ENCODE measurements at places on chromosomes 1 and 21. TPM values are rescaled to one million over a fixed set of nuclear protein-coding genes. Genes with fewer than 3 reads are reported as not detected.

Gene OR2L13
- not detected for total RNA-seq

Gene PLA2G2A
- total RNA-seq: not detected

Gene MAP10
- total RNA-seq: 2.5 TPM

DNA sequence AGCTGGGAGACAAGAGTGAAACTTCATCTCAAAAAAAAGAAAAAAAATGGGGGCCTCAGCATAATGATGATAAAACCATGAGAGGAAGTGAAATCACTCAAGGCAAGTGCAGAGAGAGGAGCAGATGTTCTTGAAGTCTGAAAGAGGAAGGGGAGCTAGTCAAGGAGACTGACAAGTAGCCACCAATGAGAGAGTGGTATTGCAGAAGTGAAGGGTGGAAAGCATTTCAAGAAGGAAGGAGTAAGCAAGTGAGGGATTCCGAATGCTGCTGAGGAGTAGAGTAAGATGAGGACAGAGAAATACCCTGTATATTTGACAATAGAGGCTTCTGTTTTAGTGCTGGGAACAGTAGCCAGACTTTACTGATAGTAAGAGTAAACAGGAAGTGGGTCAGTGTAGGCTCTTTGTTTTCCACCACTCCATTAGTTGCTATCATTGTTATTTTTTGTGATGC lies 2.9 kb downstream of the TATDN3 start:
- DNase-seq: no peak

DNA sequence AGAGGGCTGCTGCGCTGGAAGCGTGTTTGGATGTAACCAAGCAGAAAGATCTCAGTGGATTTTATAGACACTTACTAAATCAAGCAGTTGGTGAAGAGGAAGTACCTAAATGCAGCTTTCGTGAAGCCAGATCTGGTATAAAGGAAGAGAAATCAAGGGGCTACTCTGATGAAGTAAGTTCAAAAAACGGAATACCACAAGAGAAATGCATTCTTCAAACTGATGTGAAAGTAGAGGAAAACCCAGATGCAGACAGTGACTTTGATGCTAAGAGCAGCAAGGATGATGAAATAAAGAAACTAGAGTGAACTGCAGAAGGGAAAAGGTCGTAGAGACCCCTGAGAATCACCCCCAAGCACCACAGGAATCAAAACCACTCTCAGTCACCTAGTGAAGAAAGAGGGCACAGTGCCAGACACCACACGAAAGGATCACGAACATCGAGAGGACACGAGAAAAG lies 40.8 kb upstream of the NEXN start:
- no peak for DNase-seq

DNA sequence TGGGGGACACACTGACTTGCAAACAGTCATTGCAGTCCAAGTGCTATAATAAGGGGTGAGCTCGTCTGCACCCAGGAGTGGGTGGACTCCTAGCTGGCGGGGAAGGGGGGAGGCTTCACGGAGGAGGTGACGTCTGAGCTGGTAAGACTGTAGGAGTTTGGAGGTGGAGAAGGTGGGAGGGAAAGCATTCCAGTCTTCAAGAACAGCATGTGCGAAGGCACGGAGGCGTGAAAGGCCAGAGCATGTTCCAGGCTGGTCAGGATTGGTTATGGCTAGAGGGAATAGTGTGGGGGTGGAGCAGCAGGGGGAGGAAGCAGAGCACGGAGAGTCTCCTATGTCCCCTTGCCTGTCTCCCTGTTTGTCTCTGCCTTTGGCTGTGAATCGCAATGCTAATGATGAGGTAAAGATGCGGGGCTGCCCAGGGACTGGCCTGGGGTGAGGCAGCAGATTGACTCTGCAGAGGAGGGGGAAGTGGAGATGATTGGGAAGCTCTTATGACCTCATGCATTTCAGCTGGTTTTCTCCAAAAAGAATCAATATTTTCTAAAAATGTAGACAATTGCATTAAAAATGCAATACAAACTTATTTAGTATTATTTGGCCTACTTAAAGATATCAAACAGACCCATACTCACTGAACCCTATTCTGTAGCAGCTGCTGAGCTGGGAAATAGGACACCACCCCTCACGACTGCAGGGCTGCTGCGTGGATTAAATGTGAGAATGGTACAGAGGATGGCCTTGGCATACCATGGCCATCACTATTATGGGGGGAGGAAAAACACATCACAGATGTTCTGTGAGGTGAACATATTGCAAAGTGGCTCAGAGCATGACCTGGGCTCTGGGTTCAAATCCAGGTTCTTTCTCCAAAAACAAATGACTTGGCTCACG lies 2.6 kb upstream of the ZNF436 start:
- no peak for DNase-seq

DNA sequence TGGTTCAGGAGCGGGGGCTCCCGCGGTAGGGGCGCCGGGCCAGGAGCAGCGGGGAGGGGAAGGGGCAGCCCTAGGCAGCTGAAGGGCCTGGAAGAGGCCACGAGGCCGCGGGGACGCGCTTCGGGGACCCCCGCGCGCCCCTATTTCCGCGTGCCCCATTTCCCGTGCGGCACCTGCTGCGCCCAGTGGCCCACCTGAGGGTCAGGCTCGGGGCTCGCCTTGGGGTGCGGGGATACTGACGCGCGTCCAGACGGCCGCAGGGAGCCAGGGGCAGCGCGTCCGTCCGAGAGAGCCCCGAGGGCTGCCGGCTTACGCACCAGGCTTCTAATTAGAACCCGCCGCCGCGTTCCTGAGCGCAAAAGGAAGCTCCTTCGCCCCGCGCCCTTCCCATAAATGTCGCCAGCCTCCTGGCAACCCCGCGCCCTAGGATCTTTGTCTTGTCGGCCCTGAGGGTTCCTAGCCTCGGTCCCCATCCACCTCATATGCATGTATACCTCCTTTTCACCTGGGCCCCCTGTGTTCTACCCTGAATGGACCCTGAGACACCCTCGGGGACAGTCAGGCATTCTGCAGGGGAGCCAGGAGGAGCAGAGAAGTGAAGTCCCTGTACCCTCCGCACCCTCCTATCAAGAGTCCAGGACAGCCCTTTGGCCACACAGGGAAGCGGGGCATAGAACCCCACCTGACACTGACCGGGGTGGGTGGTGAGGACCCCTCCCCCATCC lies 1.8 kb downstream of the WNT3A start:
- no peak for DNase-seq

GRCh38 chr21:41948078-41948895 lies 5.5 kb downstream of the C2CD2 start:
- peak; percentile 31 for DNase-seq

DNA sequence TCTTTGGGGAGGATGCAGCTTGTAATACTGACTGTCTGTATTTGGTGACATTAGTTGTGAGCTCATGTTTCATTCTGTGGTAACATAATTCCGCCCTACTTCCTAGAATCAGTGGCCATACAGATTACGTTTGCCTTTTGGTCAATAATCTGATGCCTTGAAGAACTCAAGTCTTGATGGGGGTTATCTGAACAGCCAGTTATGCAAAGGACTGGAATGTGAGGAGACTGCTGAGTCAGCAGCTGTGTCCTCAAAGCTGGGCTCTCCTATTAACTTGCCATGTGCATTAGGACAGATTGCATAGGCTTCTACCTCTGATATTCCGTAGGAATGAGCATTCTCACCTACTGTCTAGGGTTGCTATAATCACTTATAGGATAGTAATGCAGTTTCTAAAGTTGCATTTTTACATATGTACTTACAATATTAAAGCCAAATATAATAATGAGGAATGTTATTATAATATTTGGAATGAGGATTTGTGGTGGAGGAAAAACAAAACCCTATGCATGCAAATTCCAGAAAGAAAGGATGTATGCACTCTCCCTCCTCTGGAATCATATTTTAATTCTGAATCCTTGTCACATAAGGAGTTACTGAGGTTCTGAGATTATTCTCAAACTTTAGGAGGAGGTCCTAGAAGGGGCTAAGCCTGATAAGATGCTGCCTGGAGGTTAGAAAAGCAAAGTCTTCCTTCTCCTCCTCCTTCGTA lies 116.0 kb downstream of the NOS1AP start:
- DNase-seq: peak; percentile 55
